ENCODE measurements at places on chromosomes 7 and 10. TPM values are rescaled to one million over a fixed set of nuclear protein-coding genes. Genes with fewer than 3 reads are reported as not detected.
A peak's percentile ranks its signal among the peaks of the same experiment; 100 is the strongest.

The ZNF365 gene
- 5.2 TPM for total RNA-seq

The SSC4D gene
- 1.2 TPM for total RNA-seq

The GPC2 gene
- total RNA-seq: 6.2 TPM

The STX1A gene
- total RNA-seq: 33.5 TPM

DNA sequence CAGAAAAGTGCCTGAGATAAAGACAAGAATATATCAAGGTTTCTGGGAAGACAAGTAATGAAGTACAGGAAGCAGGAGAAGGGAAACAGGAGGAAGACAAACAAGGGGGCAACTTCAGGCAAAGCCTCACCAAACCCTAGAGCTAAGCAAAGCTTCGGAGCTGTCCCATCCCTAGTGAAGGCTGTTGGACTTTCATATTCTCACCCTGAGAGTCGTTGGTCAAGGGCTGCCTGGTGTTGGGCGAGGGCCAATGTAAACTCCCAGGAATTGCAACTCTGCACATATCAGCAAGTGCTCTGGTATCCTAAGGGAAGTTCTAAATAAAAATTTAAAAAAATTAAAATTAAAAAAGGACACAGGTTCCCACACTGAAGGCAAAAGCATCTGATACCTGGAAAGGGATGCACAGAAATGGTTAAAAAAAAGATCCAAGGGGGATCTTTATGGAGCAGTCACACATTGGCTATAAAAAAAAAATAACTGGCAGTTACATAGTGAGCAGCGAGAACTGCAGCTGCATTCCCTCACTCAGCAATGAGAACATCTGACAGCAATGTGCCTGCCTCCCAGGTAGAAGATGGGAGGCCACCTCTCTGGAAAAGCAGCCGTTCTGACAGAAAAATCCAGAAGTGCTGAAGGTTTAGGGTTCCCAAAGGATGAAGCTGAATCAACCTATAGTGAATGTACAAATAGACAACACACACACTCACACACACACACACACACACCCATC is 304.7 kb downstream of the WDR11 start:
- H3K27ac ChIP-seq: no peak overlapping the region
- H3K4me3 ChIP-seq: no peak overlapping the region
- no peak for DNase-seq
- peaks cover 3% of the 10 kb centered on the region for H3K36me3 ChIP-seq
- H3K4me1 ChIP-seq: peaks cover 11% of the 10 kb centered on the region

DNA sequence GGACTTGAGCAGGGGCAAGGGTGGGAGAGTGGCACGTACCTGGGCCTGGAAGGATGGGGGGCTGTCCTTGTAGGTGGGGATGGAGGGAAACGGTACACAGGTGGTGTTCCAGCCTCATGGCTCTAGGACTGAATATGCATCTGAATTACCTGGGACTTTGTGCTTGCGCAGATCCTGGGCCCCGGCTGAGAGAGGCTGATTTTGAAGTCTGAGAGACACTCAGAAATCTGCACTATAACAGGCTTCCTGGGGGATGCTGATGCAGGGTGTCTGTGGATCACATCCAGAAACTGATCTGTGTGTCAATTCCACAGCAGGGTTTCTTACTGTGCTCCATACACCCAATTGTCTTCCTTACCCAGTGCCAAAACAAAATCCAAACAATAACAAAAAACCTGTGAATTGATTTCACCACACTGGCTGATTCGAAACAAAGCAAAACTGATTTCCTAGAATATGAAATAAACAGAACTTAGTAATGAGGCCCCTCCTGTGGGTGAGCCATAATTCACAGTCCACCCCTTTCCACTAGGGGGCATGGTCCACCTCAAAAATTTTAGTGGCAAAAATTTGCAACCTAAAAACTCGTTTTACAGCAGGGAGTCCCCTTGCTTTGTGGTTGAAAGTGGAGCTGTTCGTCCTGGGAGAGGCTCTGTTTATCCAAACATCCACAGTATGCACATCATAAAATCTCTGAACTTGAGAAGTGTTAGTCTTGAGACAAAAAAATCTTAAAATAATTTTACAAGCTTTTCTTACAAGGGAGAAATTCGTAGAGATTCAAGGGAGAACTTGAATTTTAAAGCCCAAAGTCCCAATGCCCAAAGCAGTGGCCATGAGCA is 32.0 kb upstream of the PLEKHA1 start:
- no peak for DNase-seq
- H3K4me3 ChIP-seq: no peak overlapping the region
- H3K27ac ChIP-seq: peak overlapping the region; percentile 74
- no peaks in the 10 kb centered on the region for H3K27me3 ChIP-seq
- H3K36me3 ChIP-seq: no peaks in the 10 kb centered on the region
- H3K4me1 ChIP-seq: peaks cover 30% of the 10 kb centered on the region

DNA sequence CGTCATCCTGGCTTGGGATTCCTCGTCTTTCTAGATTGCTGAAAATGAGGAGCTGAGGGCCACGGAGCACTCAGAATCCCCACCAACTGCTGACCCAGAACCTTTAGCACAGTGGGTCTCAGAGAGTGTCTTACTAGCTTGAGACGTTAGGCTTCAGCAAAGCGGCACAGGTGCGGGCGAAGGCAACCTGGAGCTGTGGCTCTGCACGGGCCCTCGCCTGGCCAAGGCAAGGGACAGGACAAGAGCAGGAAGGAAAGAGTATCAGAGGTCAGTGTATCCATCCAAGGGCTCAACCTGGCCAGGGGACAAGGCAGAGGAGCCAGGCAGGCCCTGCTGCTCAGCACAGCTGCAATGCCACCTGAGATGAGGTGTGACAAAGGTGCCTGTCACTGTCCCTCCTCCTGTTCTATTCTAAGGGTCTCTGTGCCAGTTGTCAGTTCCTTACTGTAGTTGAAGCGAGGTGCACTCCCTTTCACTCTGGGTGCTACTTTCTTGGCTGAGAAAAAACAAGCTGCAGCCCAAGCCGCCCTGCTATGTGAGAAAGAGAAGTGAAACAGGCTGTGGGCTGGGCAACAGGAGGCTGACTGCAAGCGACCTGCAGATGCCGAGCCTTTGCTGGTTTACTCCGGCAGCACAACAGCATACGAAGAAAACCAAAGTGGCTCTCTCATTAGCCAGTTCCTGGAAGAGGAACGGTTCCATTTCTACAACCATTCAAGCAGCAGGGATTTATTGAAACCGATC is 33.3 kb upstream of the KDM7A start:
- no peak overlapping the region for H3K27ac ChIP-seq
- H3K4me3 ChIP-seq: no peak overlapping the region
- DNase-seq: no peak
- H3K27me3 ChIP-seq: peaks cover 15% of the 10 kb centered on the region
- peaks cover 4% of the 10 kb centered on the region for H3K4me1 ChIP-seq

- H3K27me3 ChIP-seq: peaks cover 6% of the 10 kb centered on the region
- no peak overlapping the region for H3K4me3 ChIP-seq
- no peak for DNase-seq
- H3K4me1 ChIP-seq: peaks cover 4% of the 10 kb centered on the region
- no peaks in the 10 kb centered on the region for H3K36me3 ChIP-seq
These were observed 317.2 kb downstream of the GPR158 start for GRCh38 chr10:25492040-25492439.

DNA sequence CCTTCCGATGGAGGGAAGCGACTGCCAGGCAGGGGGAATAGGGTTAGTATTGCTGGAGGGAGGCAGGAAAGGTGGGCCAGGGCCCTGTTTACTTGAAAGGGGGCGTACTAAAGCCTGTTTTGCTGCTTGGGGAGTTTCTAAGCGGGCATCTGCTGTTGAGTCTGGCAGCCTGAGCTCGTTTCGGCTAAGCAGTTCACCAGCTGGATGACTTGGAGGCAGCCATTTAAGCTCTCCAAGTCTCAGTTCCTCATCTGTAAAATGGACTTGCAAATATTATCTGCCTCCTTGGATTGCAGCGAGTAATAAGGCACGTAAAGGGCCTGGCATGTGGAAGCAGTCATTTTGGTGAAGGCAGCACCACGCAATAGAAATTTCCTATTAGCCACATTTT is 44.0 kb downstream of the LDB3 start:
- no peak for DNase-seq
- peaks cover 24% of the 10 kb centered on the region for H3K4me1 ChIP-seq
- peak overlapping the region; percentile 79 for H3K4me3 ChIP-seq
- H3K27me3 ChIP-seq: no peaks in the 10 kb centered on the region

GRCh38 chr10:62113680-62114079 is 155.0 kb downstream of the RTKN2 start:
- H3K27ac ChIP-seq: no peak overlapping the region
- no peaks in the 10 kb centered on the region for H3K36me3 ChIP-seq
- peaks cover 8% of the 10 kb centered on the region for H3K4me1 ChIP-seq
- no peaks in the 10 kb centered on the region for H3K27me3 ChIP-seq

GRCh38 chr7:45293295-45293942 is 135.8 kb downstream of the RAMP3 start:
- H3K36me3 ChIP-seq: no peaks in the 10 kb centered on the region
- H3K4me1 ChIP-seq: peaks cover 18% of the 10 kb centered on the region
- no peak for DNase-seq

DNA sequence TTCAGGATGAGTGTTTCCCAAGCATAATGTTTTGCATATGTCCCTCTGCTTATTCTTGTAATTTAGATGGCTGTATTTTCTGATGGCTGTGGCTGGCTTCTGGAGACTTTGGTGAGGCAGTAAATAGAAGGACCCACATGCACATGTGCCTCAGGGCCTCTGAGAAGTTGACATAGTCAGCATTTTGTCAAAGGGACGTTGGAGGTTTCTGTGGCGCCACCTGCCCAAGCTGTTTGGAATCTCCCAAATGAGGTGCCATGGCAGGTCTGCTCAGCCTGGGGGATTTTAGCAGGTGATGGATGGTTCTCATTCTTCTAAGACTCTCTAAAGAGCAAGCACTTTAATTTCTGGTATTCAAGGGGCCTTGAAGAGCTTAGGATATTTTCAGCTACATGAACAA is 29.8 kb downstream of the C10orf120 start:
- no peak overlapping the region for H3K27ac ChIP-seq
- no peaks in the 10 kb centered on the region for H3K36me3 ChIP-seq
- H3K4me1 ChIP-seq: no peaks in the 10 kb centered on the region
- H3K4me3 ChIP-seq: no peak overlapping the region
- DNase-seq: no peak
- peaks cover 51% of the 10 kb centered on the region for H3K27me3 ChIP-seq

DNA sequence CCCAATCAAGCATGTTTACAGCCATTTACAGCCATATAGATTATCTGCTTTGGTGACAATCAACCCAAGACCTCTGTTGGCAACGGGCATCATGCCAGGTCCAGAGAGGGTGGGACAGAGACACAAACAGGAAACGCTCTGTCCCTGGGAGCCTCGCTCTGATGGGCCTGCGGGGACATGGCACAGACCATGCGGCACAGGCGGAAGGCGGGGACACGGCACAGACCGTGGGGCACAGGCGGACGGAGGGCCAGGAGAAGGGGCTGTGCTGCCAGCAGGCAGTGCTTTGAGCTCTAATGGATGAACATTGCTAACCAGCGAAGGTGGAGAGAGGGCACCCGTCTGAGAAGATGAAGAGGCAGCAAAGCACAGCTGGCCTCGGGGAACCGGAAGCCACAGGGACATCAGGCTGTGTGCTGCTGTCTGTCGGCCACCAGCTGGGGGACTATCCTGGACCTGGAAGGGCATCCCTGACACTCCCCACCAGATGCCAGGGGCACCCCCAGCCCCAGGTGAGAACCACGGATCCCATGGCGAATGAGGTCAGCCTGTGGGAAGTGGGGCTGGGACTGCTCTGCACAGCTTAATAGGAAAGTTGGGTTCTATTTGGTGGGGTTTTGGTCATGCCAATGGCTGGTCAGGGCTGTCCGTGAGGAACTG is 61.0 kb downstream of the DIP2C start:
- H3K4me3 ChIP-seq: no peak overlapping the region
- H3K36me3 ChIP-seq: peaks cover 3% of the 10 kb centered on the region
- no peaks in the 10 kb centered on the region for H3K27me3 ChIP-seq
- H3K27ac ChIP-seq: no peak overlapping the region
- peaks cover 47% of the 10 kb centered on the region for H3K4me1 ChIP-seq

DNA sequence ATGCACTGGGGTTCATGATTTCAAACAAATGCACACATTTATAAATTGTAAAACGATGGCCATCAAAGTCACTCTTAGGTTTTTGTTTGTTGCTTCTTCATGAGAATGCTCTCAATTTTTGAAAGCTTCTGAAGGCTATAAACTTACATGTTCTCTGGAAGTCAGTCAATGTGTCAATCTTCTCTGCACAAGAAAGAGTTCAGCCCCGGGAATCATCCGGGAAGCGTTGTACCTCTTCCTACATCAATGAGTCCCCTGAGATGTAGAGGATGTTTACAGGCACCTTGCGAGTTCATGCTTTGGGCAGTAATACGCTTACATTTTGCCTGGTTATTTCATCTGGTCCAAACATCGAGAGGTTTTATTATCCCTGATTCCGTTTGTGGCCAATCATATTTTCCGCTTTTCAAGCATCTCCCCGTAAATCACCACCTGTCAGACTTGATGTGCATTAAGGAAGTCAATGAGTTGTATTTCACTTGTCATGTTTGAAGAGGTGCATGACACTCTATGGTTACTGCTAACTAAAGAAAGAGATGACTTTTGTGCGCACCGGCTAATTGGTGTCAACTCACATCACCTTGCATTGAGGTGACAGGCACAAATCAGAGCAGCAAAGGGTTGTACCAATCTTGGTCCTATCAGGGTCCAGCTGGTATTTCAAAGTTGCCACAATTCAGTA is 750.7 kb downstream of the SORCS3 start:
- H3K36me3 ChIP-seq: no peaks in the 10 kb centered on the region
- no peaks in the 10 kb centered on the region for H3K27me3 ChIP-seq
- no peak for DNase-seq
- H3K27ac ChIP-seq: no peak overlapping the region
- no peak overlapping the region for H3K4me3 ChIP-seq
- H3K4me1 ChIP-seq: no peaks in the 10 kb centered on the region

DNA sequence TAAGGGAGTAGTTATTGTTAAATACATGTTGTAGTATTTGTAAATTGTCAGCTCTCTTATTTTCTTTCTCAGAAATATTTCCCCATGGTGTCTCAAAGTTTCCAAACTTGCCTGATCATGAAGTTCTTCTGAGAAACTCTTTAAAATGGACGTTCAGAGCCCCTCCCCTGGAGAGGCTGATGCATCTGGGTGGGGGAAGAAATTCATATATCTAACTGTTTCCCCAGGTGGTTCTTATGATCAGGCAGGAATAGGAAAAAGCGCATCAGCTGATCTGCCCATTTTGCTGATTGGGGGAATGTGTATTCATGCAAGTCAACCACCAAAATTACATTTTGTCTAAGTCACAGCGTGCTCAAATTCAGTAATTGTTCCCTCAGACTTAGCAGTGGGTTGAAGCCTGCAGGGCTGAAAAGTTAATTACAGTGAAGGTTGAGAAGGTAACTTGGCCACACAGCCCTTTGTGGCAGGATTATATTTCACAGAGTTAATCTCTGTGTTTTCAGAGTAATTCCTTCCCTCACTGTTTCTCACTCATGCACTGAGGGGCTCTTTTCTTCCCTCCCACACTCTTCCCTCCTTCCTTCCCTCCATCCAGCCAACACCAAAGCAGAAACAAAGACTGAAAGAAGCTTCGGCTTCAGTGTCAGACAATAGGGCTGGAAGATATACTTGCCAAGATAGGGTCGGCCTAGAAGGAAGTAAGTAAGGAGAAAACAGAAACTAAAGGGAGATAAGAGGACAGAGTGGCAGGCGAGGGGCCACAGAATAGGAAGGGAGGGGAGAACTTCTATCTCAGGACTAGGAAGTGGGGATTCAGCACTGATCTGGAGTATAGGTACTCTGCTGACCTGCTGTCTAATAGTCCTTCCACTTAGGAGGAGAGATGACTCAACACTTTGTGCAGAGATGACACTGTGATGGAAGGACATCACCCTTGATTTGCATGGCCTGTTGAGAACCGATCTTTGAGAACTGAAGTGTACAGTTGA is 50.5 kb upstream of the STARD3NL start:
- H3K27me3 ChIP-seq: peaks cover 8% of the 10 kb centered on the region
- DNase-seq: no peak
- H3K36me3 ChIP-seq: no peaks in the 10 kb centered on the region
- H3K4me3 ChIP-seq: no peak overlapping the region

GRCh38 chr7:29878081-29878688 is 71.9 kb downstream of the WIPF3 start:
- DNase-seq: no peak
- no peak overlapping the region for H3K4me3 ChIP-seq
- H3K36me3 ChIP-seq: no peaks in the 10 kb centered on the region
- H3K27ac ChIP-seq: peak overlapping the region; percentile 55
